ENCODE measurements at places on chromosomes 2 and 18.

- no peak for DNase-seq
Measured at GRCh38 chr2:174121175-174121574, 127.2 kb downstream of the OLA1 start.

DNA sequence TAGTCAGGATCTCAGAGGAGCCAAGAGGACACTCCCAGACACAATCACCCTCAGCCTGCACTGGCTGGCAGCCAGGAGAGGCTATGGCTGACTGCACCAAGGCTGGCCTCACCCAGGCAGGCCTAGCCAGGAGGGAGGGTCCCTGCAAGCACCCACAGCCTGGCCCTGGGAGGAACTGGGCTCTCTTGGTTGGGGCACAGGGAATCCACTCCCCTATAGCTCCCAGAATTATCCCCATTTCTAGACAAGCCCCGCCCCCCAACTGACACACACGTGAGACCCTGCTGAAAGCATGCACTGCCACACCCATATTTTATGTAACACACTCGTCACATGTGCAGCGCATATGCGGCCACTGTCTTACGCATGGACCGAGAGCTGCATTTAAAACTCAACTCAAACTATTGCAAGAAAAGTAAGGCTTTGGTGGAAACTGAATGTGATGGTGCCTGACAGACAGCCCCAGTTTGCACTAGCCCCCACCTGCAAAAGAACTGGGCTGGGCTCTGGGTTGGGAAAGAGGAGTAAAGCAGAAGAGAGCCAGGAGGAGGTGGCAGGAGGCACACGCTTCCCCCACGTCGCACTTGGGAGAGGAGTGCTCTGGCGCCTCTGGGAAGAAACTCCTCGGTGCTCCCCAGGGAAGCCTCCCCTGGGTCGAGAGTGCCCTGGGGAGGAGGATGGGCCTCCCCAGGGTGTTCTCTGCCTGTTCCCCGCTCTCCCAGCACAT lies 28.9 kb upstream of the ARHGEF4 start:
- no peak for DNase-seq

GRCh38 chr2:77054938-77055337 lies 467.2 kb downstream of the LRRTM4 start:
- DNase-seq: no peak

DNA sequence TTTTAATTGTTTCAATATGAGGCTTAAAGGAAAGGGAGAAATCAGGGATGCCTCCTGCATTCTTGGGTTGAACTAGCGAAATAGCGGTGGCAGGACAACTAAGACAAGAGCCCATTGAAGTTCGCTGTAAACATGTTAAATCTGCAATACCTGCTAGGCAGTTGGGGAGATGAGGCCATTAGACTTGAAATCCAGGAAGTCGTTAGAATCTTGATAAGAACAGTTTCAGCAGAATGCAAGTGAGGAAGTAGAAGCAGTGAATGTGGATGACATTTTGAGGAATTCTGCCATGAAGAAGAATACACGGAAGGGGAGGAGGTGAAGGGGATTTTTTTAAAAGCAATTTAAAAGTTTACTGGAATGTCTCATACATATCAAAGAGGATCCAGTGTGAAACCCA lies 109.7 kb downstream of the LPIN1 start:
- DNase-seq: no peak

GRCh38 chr18:1090758-1091157 lies 186.1 kb downstream of the ADCYAP1 start:
- DNase-seq: no peak
